ENCODE measurements at places on chromosomes 2 and 18.

GRCh38 chr2:175535631-175536030 lies 354.1 kb upstream of the ATP5MC3 start:
- DNase-seq = no peak

GRCh38 chr18:40670668-40671375 lies 1284.2 kb upstream of the PIK3C3 start:
- no peak for DNase-seq

GRCh38 chr18:55407191-55407590 lies 180.8 kb downstream of the TCF4 start:
- DNase-seq = no peak

- no peak for DNase-seq
These were observed 143.9 kb upstream of the ITGA6 start for GRCh38 chr2:172283476-172283875.

Measured in NCI-H187 treated with DMSO at 0.1 percent for 48 hours (cell line).